ENCODE measurements at places on chromosomes 1 and 21.

DNA sequence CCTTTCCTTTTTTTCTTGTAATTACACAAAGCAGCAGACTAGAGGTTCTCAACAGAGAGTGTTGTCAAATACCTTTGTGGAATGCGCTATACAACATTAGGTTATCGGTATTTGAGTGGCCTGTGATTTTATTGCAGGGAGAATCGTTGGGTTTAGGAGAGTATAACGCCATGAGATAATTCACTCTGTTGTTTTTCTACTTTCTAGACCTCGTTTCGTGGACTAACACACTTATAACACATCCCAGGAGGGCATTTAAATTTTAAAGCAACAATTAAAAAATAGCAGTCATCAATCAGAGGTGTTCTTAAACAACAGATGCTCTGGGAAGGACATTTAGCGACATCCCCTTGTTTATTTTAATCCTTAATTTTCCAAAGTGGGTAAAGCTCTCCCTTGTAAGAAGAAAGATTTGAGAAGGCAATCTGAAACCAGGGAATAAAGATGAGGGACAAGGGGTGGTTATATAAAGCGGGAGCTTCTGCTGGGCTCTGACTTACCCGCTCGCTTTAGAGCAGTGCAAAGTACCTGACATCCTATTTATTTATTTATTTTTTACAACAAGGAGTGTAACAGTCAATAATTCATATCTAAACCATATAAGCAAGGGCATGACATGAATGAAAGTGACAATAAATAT is 4.9 kb downstream of the PBX1 start:
- DNase-seq = no peak

GRCh38 chr1:88873737-88874349 is 17.5 kb downstream of the GTF2B start:
- no peak for DNase-seq

GRCh38 chr1:226364514-226364899 is 43.4 kb downstream of the PARP1 start:
- no peak for DNase-seq

GRCh38 chr1:172818841-172819527 is 160.1 kb downstream of the FASLG start:
- no peak for DNase-seq

DNA sequence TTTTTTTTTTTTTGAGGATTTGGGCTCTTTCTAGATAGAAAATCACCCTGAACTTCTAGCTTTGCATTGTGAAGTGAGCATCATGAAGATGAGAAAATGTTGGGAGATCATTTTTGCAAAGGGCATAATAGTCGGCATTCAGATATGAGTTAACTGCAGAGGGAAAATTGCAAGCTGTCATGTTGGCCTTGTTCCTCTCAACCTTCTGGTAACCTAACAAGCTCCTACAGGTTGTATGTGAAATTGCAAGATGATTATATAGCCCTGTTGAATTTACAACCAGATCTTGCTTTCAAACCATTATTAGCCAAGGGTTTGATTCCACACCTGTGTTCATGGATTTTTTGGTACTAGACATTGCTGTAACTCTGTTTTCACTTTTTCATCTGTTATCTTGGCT is 2.2 kb downstream of the ELOA start:
- DNase-seq = no peak

- DNase-seq = no peak
Observed at GRCh38 chr1:237507005-237507404, 383.7 kb downstream of the ZP4 start.

- no peak for DNase-seq
Observed at GRCh38 chr21:46118316-46119143, 20.6 kb downstream of the COL6A2 start.

- DNase-seq = no peak
Observed at GRCh38 chr1:216173376-216173995, 249.8 kb downstream of the USH2A start.

DNA sequence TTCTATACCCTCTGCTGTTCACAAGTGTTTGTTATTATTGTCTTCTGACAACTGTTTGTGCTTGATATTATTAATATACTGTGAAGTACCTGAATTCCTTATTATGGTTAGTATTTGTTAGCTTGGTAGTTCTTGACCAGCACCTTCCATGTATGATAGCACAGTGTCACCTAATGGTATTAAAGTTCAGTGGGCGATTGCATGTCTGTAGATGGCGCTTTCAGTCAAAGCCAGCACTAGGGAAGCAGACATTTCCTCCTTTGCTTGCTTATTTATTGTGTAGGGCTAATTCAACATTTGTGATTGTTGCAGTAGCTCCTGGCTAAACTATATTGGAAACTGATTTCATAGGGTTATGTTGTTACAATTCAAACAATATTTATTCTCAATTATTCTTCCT is 218.0 kb downstream of the ZP4 start:
- DNase-seq = no peak

All from iPS DF 6.9 (cell line).